Activated T-helper 17 cell treated with anti-CD3 and anti-CD28 coated beads, Interleukin-2, amount 50 U/mL, for 72 hours (primary cell): ENCODE measurements at places on chromosomes 6 and 20.

- no peak for ATAC-seq
Measured at GRCh38 chr6:40909811-40910210, 129.2 kb downstream of the UNC5CL start.

DNA sequence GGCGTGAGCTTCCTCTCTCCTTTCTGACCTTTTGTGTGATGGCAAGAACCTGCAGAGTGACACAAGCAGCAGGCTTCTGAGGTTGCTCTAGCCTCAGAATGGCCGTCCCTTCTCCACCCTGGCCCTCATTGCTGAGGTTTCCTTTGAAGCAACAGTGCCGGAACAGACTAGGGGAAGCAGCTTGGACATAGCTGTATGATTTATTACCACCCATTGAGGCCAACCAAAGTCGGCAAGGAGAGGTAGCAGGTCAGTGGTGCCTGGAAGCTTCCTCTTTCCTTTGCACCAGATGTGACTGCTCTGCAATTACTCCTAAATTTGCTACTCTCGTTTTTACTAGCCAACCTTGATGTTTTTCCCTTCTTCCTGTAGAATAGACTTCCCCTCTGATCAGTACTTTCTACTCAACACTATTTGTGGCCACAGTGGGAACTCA is 31.4 kb downstream of the PTPN1 start:
- peak; percentile 55 for ATAC-seq

- no peak for ATAC-seq
Measured at GRCh38 chr6:79711167-79711566, 80.0 kb downstream of the SH3BGRL2 start.

- peak; percentile 82 for ATAC-seq
Measured at GRCh38 chr6:142773324-142773723, 171.7 kb downstream of the HIVEP2 start.

DNA sequence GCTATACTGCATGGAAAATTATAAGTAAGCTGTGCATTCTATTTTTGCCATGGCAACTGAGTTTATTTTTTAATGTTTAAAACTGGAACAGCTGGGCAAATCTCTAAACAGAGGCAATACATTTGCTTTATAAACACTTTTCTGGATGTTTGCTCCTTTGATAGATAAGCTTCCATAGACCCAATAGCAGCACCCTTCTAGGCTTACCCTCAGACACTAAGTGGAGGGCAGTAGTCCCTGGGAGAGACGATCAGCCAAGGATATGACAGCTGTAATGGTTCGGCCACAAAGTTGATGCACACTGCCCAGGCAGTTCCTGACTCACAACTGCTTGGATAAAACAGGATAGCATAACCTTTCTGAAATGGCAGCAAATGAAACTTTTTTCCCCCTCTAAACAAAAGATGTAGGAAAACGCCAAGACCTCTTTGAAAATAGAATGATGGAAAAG is 8.5 kb upstream of the MRPS10 start:
- no peak for ATAC-seq

- ATAC-seq = no peak
Measured at GRCh38 chr20:36777167-36777566, 3.6 kb upstream of the DSN1 start.

DNA sequence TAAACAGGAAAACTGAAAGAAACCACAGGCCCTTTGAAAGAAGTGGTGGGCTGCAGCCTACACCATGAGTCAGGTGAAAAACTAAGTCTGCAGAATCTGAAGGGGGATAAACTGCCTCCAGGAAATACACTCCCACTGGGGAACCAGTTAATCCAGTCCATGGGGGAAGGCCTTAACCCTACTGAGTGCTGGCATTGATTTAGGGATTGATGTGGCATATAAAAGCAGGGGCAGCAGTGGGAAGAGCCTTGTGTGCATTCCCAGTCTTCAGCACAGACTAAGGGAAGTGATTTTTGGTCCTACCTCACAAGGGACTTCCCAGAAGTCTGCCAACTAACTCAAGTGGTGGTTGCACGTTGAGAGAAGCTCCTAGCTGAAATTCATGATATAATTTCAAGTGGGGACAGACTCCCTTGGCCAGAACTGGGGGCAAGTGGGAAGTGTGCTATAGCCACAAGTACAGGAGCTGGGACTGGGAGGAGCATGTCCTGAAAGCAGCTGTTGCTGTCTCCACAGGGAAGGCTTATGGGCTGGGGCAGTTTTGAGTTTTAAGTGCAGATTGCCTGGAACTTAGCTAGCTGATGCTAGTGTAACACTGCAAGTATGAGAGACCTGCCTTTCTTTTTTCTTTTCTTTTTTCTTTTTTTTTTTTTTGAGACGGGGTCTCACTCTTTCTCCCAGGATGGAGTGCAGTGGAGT is 31.2 kb downstream of the CITED2 start:
- peak; percentile 44 for ATAC-seq

DNA sequence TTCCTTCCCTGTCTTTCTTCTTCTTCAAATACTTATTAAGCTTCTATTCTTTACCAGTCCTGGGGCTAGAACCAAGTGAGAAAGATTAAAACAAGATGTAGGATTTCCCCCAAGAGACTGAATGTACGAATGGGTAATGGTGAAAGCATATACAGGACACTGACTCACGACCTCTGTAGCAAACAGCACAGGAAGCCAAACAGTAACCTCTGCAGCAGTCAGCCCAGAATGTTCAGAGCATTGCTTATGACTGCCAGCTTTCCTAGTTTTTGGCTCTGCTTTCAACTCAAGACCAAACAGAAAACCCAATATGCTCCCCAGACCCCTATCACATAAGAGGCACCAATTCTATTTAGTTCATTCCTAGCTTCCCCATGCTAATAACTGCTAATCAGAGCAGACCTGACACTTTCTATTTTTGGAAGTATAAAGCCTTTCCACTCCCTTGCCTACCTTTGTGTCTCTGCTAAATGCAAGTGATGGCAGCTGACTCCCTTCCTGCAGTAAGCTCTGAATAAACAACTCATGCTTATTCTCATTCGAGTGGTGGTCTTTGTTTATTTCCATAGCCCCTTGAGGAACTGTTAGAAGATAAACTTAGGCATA is 690.6 kb downstream of the EPM2A start:
- peak; percentile 64 for ATAC-seq

DNA sequence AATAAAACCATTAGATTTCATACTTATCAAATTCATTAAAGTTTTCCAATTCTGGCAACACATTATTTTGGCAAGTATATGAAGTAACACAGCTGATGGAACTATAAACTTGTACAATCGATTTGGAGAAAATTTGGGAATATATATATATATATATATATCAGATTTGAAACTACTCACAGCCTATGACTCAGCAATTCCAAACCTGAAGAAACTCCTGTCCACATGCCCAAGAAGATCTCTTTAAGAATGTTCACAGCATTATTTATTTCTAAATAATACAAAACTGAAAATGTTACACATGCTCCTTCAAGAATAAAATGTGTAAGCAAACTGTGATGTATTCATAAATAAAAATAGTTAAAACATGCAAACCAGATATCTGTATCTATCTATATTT is 270.1 kb downstream of the TFAP2A start:
- no peak for ATAC-seq

- ATAC-seq = no peak
Measured at GRCh38 chr20:1718604-1719384, 61.2 kb upstream of the SIRPG start.

GRCh38 chr6:149474108-149474935 is 10.5 kb downstream of the ZC3H12D start:
- ATAC-seq = peak; percentile 10

DNA sequence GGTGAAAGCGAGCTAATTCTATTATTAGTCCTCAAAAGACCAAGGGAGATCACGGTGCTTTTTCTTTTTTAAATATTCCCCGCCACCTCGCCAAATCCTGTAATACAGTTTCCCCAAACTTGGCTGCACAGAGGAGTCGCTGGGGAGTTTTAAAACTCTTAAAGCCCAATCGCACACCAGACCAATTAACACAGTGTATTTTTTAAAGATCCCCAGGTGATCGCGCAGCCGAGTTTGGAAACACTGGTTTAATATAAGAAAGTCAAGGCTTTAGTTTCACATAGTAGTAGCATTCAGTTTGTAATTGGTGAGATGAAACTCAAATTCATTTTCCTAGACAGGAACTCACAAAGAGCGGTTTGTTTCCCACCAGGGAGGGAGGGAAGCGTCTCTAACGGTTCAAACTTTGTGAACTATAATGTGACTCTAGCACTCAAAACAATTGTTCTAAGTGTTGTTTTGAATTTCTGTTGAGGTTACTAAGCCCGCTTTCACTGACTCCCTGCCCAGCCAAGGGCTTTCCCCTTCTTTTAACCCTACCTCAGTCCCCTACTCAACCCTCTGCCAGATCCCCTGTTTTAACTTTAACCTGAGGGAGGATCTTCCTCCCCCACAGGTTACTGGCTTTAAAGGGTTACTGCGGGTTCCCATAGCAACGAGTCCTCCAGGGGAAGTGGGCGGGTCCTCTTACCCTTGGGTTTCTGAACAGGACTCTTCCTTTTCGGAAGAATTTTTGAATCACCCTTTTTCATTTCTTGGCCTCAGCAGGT is 25.7 kb upstream of the BTBD3 start:
- peak; percentile 68 for ATAC-seq

DNA sequence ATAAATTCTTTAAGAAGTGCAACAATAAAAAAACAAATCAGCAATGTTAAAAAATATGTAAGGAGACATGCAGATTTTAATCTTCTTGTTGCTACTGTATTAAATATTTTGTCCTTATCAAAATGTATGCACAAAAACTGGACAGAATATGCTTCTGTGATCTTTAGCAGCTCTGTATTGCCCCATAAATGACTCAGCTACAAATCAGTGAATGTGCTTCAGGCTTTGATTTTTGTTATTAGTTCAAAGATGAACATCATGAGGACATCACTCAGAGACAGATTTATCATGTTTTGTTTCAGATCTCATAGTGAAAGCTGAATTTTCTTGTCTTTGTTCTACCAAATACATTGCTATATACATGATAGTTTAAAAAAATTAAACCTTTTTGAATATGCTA is 312.4 kb downstream of the GRIK2 start:
- ATAC-seq = no peak

DNA sequence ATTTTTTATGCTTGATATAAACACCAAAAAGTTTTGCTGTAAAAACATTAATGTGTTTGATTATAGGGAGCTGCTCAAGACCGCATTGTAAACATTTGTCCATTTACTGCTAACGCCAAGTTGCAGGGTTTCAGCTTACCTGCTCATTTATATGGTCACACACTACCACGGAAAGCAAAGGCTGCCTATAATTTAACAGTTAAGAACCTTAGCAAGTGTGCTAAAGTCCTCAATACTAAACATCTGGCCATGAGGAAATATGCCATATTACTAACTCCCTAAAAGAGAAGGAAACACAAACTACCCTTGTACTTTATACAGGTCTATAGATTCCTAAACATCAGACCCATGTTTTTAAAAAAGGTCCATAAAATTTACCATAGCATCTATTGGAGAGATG is 129.5 kb downstream of the ASCC3 start:
- ATAC-seq = no peak
